NCI-H2081 (cell line): ENCODE measurements at places on chromosomes 2 and 18.
A peak's percentile ranks its signal among the peaks of the same experiment; 100 is the strongest.

DNA sequence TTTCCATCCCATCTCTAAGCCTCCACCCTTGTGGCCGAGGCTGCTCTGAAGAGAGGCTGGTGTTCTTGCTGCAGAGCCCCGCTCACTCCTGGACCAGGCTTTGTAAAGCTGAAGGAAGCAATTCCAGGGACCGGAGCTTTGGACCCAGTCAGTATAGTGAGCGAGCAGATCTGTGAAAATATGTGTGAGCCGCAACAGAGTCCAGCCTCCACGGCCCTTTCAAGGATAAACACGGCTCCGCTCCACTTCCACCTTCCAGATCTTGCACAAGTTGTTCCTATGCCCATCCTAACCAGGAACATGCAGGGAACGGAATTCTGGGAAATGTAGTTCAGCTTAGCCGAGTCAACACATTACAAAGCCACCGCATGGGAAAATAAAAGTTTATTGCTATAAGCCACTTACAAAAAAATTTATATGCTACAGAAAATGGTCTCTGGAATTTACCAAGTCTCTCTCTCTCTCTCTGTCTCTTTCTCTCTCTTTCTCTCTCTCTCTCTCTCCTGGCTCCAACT is 151.7 kb upstream of the ZNF521 start:
- DNase-seq, result peak; percentile 67

DNA sequence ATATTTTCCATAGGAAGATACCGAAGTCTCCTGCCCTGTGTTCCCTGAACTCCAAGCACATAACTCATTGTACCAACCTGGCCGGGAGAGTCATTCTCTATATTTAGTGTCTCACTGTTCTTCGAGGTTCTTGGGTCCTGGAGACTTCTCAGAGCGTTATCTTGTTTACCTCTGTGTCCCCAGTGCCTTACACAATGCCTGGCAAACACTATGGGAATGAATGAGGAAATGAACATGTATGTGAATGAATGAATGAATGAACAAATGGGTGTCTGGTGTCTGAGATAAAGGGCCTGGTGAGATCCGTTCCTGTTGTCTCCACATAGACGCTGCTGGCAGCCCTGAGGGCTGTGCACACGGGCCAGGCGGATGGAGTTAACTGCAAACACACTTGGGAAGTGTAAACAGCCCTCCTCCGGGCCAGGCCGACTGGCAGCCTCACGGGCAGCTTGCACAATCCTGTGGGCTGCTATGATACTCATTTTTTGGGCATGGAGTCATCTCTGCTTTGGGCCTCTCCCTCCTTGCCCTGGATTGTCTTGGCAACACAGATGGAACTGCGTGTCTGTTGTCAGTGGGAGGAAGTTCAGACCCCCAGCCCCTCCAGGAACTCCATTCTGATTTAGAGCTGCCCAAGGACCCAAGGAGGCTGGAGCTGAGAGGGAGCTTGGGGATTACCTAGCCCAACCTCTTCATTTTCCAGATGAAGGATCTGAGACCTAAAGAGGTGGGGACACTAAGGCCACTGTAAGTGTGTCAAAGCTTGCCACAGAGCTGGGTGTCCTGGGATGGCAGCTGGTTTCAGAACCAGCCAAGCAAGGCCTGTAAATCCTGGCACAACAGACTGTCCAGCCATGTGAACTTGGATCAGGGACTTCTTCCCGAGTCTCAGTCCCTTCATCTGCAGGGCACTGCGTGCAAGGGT is 124.4 kb downstream of the INHBB start:
- DNase-seq, result peak; percentile 19

- no peak for DNase-seq
Observed at GRCh38 chr18:45775241-45775676, 50.2 kb upstream of the SIGLEC15 start.

- DNase-seq, result peak; percentile 87
Observed at GRCh38 chr18:42850174-42851083, 265.1 kb downstream of the RIT2 start.

- DNase-seq, result no peak
Observed at GRCh38 chr2:119599384-119599783, 55.1 kb downstream of the CFAP221 start.

- no peak for DNase-seq
Observed at GRCh38 chr2:204021290-204022081, 84.9 kb downstream of the ICOS start.

GRCh38 chr2:120858361-120859106 is 122.9 kb downstream of the GLI2 start:
- DNase-seq, result no peak

- DNase-seq, result no peak
Observed at GRCh38 chr2:148828941-148829340, 46.1 kb upstream of the KIF5C start.

DNA sequence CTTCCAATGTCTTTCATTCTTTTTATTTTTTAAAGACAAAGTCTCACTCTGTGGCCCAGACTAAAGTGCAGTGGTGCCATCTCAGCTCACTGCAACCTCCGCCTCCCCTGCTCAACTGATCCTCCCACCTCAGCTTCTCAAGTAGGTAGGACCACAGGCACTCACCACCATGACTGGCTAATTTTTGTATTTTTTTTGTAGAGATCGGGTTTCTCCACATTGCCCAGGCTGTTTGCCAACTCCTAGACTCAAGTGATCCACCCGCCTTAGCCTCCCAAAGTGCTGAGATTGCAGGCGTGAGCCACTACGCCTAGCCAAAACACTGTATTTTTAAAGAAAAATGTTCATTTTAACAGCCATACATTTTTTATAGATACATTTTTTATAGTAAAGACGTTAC is 12.7 kb downstream of the GCKR start:
- DNase-seq, result no peak

DNA sequence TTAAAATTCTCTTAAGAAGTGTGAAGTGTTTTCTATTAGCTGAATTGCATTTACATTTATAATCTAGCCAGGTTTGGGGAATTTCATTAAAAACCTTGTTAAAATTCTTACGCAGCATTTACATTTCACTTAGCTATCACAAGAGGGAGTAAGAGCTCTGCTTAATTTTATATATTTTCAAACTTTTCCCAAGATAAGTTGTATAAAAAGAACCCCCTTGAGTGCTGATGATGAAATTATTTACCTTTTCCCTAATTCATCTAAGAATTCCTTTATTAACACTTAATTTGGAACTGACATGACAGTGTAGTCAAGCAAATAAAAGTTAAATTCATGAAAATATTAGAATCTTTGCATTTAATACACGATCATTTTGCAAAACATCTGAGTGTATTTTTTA is 54.2 kb upstream of the ZSWIM2 start:
- no peak for DNase-seq

DNA sequence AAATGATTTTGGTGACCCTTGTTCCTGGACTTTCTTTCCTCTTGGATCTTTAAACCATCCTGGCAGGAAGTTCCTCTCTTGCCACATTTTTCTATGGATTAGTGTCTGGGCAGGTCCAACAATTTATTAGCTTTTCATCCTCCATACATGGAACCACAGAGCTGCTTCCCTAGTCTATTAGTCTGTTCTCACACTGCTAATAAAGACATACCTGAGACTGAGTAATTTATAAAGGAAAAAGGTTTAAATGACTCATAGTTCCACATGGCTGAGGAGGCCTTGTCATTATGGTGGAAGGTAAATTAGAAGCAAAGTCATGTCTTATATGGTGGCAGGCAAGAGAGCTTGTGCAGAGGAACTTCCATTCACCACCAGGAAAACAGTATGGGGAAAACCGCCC is 122.9 kb downstream of the DDX1 start:
- no peak for DNase-seq

- no peak for DNase-seq
Observed at GRCh38 chr2:222160944-222161343, 137.9 kb downstream of the PAX3 start.

DNA sequence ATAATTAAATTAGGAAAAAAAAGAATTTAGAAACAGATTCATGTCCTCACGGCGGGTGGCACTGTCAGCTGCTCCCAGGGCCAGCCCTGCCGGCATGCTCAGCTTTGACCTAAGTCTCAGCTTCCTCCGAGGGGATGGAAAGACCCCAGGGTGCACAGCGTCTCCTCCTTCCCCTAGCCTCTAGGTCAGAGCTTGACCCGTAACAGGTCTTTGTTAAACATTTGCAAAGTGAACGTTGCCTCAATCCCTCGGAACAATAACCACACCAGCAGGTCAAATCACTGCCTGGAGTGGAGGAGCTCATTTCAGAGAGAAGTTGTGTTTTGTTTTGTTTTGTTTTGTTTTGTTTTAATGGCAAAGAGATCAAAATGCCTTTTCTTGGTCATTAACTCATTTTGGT is 171.3 kb downstream of the TMEM18 start:
- DNase-seq, result no peak

GRCh38 chr2:65518751-65519150 is 86.4 kb upstream of the SPRED2 start:
- DNase-seq, result no peak

DNA sequence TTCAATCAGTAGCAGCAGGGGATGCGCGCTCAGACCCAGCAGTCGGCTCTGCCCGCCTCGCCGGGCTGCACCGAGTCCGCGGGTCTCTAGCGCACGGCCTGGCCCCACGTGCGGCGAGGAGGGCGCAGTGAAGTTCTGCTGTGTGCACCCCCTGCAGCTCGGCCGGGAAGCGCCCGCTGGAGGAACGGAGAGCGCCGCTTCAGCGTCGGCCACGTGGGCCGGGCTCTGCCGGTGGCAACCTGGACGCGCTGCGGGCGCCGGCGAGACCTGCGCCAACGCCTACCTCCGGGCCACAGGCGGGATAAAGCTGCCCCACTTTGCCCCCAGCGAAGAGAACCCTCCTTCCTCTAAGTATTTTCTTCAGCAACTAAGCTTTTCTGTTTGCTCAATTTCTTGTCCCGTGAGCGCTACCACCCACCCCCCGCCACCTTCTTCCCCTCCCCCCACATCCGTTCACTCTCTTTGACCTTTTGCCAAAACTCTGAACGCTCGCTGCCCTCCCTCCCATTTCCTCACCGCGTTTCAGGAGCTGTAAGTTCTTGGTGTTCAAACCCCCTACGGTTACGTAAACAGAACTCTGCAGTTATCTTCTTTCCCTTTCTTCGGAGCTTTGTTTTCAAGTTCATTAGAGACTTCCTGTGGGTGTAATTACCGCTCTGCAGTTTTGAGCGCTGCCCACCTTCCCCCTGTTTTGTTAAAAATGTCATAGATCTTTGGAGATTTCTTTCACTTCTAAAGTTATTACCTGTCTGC is 42.6 kb upstream of the EDAR start:
- no peak for DNase-seq

- no peak for DNase-seq
Observed at GRCh38 chr2:469514-469913, 181.6 kb upstream of the ALKAL2 start.

DNA sequence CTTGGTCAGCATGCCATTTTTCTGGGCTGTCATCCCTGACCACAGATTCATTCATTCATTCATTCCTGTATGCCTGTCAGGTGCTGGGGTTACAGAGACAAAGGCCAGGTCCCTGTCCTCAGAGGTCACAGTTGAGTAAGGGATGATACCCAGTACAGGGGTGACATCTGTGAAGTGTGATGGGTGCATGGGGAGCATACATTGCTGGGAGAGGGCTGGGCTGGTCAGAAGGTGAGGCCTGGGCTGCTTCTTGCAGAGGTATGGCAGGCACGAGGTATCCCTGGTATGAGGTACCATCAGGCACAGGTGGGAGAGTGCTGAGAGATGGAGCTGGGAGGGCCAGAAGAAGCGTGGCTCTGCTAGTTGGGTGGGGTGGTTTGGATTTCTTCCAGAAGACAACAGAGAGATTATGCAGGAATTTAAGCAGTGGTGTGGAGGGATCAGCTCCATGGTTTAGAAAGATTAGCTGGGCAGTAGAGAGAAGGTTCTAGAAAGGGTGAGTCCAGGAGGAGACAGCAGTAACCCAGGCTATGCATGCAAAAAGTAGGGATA is 181.9 kb upstream of the HAAO start:
- DNase-seq, result no peak

DNA sequence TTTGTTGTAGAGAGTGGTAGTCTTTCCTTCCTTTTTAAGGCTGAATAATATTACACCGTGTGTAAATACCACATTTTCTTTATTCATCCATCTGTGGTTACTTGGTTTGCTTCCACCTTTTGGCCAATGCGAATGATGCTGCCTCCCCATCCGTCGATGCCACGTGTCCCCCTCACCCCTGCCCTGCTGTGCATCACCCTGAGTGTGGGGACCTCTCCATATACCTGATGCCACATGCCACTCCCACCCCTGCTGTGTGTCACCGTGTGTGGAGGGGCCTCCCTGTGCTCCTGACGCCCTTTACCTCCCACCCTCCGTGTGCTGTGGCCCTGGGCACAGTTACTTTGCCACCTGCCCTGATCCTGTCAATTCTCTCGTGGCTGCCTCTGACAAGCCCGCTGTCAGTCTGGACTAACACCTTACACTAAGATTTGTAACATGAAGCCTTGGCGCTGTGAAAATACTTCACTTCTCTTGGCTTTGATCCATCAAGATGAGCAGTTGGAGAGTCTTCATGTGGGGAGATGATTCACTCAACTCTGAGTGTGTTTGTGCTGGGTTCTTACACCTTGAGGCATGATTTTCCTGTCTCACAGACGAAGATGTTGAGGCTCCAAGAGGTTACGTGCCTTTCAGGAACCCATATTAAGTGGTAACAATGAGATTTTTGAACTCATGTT is 234.0 kb downstream of the ZNF407 start:
- no peak for DNase-seq

DNA sequence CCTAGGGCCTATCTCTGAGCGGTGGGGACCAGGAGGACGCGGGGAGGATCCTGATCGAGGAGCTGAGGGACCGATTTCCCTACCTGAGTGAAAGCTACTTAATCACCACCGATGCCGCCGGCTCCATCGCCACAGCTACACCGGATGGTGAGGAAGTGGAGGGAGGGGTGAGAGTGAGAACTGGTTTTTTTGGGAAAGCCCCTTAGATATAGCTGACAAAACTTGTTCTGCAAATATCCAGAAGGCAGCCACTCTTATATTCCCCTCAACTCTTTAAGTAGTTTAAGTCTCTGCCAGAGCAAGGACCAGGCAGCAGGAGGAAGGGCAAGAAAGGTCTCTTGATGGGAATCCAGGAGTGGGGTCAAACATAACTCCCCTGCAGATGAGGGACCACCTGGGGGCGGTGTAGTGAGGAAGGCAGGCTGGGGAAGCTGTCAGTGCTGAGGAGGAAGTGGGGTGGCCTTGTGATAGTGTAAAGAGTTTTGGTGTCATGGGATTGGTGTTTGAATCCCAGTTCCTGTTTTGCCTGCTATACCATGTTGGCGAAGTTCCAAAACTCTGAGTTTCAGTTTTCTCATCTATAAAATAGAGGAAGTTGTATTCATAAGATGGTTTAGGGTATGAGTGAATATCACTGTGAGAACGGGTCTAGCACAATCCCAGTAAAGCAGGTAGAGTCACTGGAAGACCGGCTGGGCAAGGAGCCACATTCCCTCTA is 3.4 kb downstream of the NAGK start:
- DNase-seq, result no peak

GRCh38 chr2:142596334-142597088 is 281.0 kb upstream of the KYNU start:
- no peak for DNase-seq

- DNase-seq, result no peak
Observed at GRCh38 chr2:163269374-163270021, 430.9 kb upstream of the KCNH7 start.
